ENCODE measurements at places on chromosomes 11 and 22.

GRCh38 chr11:95154514-95154913 lies 64.9 kb downstream of the ENDOD1 start:
- DNase-seq, result no peak

DNA sequence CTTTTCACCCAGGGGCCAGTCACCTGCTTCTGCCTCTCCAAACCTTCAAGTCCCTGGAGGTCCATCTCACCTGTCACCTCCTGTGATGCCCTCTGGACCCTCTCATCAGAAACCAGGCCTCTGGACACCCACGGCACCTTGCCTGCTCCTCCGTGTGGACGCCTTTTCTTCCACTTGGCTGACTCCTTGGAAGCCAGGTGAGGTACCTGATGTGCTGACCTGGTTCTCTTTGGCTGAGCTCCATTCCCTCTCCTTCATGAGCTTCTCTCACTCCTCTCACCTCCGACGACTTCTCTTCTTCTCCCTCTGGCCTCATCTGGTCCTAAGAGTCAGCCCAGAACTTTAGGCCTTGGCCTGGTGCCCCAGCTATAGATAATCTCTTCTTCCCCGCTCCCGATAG lies 99.3 kb downstream of the CEP164 start:
- DNase-seq, result no peak

GRCh38 chr11:33778675-33779074 lies 4.4 kb upstream of the FBXO3 start:
- DNase-seq, result no peak

- no peak for DNase-seq
These were observed 30.9 kb downstream of the PPM1F start for GRCh38 chr22:21921729-21922128.

DNA sequence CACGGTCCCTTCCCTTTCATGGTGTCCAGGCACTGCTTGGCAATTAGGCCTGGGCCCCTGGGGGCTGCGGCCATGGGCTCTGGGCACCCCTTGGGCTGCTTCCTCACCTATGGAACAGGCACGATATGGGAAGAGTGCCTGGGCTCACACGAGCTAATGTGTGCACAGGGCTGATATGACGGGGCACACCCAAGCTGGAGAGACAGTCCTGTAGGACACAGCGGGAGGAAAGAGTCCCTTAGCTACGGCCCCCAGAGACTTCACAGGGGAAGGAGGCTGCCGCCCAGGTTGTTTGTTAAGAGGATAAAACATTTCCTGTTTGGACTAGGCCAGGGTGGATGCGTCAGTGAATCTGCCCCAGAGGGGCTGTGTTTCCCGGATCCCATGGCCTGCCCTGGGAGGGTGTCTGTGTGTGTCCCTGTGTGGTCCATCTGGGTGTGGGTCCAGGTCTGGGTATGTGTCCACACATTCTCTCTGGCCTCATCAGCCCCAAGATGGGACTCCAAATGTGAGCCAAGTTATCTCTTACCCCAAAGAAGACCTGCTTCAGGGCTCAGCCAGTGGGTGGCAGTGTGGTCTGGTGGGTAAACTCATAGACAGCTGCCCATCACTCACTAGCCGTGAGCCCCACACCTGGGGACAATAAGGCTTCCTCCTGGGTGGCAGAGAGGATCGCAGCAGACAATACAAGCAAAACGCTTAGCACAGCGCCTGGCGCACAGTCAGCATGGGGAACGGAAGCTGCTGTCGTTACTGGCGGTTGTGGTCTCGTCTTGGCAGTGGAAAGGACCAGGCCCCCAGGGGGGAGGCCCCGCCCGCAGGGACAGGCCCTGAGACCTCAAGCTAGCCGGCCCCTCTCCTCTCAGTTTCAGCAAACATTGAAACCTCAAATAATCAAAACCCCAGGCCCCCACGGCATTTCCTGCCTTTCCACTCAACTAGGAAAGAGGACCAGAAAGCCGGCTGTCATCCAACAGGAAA lies 3.2 kb upstream of the EMID1 start:
- no peak for DNase-seq

DNA sequence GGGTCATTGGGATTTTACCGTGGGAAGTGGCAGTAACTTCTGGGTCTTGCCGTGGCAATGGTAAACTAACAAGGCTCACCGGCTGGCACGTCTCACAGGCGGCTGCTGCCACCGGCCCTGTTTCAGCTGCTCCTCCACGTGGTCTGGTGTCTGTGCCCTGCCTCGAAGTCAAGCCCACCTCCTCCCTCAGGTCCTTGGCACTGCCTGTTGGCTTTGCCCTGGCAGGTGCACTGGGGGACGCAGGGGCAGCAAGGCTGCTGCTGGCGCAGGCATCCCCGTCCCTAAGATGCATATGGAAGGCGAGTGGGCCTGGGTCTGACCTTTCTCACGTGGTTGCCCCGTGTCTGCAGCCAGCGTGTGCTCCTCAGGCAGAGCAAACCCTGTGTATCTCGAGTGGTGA lies 783.6 kb downstream of the BRD1 start:
- DNase-seq, result no peak

GRCh38 chr11:47271961-47272661 lies 2.2 kb downstream of the MADD start:
- DNase-seq, result no peak

- no peak for DNase-seq
These were observed 109.4 kb downstream of the KCNQ1OT1 start for GRCh38 chr11:2590131-2590964.

DNA sequence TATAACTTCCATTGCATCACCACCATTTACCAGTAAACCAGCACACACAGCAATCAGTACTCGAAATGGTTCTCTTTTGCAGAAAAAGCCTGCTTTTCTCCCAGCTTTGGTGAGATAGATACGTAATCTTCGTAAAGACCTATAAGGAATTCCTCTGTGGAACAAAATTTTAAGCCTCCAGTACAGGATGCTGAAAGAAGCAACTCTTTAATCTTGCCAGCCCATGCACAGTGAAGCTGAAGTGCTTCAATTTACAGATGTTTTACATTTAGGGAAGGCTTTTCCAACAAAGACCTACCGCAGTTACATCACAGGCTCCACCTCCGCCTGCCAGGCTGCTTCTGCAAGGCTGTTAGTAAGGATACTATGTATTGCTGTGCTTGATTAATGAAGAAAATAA lies 1.9 kb downstream of the ELMOD1 start:
- DNase-seq, result no peak

DNA sequence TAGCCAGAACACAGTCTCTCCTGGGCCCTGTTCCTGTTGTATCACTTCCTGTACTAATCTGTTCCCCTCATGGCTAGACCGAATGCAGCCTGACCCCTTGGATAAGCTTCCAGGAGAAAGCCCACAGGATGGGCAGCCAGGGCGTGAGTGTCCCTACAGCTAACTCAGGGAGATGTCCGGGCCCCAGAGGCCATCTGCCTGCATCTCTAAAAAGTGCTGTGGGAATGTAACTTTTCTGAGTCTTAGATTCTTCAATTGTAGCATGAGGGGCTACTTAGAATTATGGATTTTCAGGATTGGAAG lies 7.7 kb upstream of the MALAT1 start:
- no peak for DNase-seq

- no peak for DNase-seq
These were observed 31.0 kb downstream of the MED17 start for GRCh38 chr11:93814966-93815633.

GRCh38 chr22:38879108-38879729 lies 7.2 kb upstream of the CBX6 start:
- DNase-seq, result no peak

DNA sequence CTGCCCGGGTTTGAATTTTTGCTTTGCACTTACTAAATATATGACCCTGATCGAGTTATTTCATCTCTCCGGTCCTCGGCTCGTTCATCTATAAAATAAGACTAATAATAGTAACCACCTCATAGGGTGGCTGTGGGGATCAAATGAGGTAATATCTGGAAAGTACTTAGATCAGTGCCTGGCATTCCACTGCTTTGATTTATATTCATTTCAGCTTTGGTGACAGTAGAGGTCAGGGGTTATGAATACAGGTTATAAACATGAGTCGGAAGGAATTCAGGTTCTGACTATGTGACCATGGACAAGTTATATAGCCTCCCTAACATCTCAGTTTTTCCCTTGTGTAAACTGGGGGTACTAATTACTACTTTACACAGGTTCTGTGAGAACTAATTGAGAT lies 2.9 kb upstream of the TEAD1 start:
- DNase-seq, result no peak

- no peak for DNase-seq
These were observed 17.5 kb upstream of the CDC42EP2 start for GRCh38 chr11:65297026-65297672.

- no peak for DNase-seq
These were observed 1074.9 kb downstream of the FAM181B start for GRCh38 chr11:81658722-81659121.

All from hypothalamus (tissue), 51 donors.